ENCODE measurements at places on chromosomes 13 and 19. TPM values are rescaled to one million over a fixed set of nuclear protein-coding genes. Genes with fewer than 3 reads are reported as not detected.

- no peak for DNase-seq
Observed at GRCh38 chr13:51715613-51716012, 88.3 kb downstream of the DHRS12 start.

DNA sequence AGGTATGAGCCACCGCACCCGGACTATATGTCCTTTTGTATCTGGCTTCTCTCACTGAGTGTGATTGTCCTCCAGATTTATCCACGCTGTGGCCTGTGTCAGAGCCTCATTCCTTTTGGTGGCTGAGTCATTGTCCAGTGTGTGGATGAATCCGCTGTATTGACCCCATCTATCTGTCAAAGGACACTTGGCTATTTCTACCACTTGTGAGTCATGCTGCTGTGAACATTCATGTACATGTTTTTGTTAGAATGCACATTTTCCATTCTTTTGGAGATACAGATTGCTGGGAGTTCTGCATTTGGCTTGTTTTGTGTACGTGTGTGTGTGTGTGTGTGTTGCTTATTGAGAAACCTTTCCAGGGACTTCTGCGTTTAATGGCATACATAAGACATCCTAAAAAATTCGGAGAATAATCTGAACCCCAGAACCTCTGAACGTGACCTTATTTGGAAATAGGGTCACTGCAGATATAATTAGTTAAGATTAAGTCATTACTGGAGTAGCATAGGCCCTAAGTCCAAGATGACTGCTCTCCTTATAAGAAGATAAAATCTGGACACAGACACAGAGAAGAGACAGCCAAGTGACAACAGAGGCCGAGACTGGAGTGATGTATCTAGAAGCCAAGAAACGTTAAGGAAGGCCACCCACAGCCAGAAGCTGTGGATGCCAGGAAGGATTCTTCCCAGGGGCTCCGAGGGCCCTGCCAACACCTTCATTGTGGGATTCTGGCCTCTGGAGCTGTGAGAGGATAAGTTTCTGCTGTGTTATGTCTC, 4.9 kb upstream of the GIPC3 start:
- no peak for DNase-seq

DNA sequence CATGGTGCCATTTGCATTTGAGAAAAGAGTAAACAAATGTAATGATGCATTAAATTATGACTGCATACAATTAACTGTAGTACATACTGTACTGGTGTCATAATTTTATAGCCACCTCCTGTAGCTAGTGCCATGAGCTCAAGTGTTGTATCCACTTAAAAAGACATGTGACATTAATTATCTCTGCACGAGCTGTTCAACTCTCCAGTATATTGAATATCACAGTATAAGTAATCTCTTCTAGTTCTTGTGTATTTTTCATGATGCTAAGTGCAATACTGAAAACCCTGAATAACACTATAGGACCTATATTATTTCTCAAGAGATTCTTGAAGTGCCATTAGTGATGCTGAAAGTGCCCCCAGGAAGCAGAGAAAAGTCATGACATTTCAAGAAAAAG, 387.3 kb downstream of the PCDH17 start:
- DNase-seq: no peak

GRCh38 chr19:28618504-28618903, 594.4 kb downstream of the UQCRFS1 start:
- DNase-seq: no peak

- no peak for DNase-seq
Observed at GRCh38 chr19:27691991-27692390, 1521.0 kb downstream of the UQCRFS1 start.

- no peak for DNase-seq
Observed at GRCh38 chr13:112941349-112941748, 27.7 kb upstream of the MCF2L start.

DNA sequence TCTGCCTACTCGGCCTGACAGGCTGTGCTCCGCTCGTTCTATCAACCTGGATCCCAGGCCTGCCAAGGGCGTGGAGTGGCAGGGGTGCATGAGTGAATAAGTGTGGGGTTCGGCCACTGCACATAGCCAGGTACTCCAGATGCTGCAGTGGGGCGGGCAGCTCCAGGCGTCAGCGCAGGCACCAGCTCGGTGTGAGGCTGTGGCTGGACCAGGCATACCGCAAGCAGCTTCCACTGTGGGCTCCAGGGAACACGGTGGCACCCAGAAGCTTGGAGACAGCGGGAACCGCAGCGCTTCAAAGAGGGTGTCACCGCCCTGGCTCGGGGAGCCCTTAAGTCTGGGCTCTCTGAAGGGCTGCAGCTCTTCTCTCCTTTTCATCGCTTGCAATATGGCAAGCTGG, 1630.2 kb downstream of the OLFM4 start:
- DNase-seq: no peak

- no peak for DNase-seq
Observed at GRCh38 chr19:39915848-39916215, 18.6 kb downstream of the FCGBP start.

- DNase-seq: no peak
Observed at GRCh38 chr19:6233056-6233826, 46.5 kb downstream of the MLLT1 start.

- no peak for DNase-seq
Observed at GRCh38 chr19:17402982-17403855, 2.2 kb downstream of the BST2 start.

DNA sequence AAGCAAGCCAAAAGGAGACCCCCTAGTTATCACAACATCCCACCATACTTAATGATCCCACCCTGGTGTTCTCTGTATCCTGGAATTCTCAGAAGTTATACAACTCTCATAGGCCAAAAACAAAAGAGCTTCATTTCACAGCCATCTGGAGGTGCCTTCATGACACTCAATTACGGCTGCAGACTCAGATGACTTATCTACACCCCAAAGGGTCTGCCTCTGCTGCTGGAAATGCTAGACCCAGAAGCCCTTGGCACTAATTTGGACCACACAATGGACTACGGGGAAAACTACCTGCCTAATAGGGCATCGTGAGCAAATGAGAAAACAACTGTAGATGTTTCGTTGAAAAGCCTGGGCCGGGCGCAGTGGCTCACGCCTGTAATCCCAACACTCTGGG, 40.2 kb downstream of the BRD4 start:
- DNase-seq: no peak

DNA sequence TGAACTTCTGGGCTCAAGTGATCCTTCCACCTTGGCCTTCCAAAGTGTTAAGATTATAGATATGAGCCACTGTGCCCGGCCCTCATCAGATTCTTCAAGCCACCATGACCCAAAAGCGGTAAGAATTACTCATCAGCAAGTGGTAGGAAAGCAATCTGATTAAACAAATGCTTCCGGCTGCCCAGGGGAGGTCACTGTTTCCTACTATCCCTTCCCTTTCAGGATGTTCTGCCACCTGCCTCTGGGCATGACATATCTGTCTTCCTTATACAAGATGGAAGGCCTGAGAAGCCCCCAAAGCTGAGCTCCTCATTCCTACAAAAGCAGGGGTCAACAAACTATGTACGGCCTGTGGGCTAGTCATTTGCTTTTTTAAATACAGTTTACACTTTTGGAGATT, 7.0 kb downstream of the ABHD8 start:
- no peak for DNase-seq

GRCh38 chr13:94662274-94662945, 49.9 kb downstream of the SOX21 start:
- DNase-seq: no peak

GRCh38 chr19:13938301-13939064, at the start of gene PODNL1:
Gene PODNL1 (minus strand): TSS chr19:13938417. CDS start chr19:13938181, 236 bp downstream.
- no peak for DNase-seq

DNA sequence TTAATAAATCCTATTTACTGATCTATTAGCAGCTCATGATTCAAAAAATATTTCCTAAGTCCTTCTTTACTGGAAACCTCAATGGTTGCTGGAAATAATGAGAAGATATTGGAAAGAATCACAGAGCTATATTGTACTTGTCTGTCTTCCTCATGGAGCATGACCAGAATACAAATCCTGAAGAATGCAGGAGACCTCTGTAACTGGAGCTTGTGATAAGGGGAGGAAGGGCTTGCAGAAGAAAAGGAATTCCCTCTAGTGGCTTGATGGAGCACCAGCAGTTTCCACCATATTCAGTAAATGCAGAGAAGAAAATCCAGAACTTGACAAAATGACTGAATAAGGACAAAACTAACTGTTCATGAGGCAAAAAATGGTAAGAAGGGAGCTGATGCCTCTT, 1333.1 kb downstream of the EFNB2 start:
- DNase-seq: no peak

DNA sequence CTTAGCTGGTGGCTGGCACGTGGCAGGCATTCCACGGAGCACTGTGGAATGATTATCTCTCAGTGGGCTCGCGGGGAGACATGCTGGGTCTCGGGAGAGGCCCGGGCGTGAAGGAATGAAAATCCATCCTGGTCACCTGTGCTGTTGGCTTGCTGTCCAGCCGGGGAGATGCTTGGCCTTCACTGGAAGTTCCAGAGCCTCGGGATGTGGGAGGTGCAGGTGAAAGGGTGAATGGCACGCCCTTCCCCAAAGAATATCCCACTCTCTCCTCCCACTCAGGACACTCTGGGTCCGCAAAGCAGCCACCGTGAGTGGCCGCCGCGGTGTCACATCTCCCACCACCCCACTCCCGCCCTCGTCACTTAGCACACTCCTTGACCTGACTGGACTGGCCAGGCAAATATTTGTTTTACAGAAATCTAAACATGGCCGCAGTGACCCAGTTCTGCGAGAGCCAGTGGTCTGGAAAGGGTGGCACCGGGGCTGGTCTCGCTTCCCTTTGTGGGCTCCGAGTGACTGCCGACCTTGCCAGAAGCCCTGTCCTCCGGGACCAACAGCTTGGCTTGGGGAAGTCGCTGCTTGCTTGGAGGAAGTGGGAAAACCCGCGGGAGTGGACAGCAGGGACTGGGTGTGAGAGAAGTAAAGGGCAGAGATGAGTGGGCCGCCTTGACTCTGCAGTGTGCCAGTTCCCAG, 8.0 kb downstream of the DPP9 start:
- no peak for DNase-seq

DNA sequence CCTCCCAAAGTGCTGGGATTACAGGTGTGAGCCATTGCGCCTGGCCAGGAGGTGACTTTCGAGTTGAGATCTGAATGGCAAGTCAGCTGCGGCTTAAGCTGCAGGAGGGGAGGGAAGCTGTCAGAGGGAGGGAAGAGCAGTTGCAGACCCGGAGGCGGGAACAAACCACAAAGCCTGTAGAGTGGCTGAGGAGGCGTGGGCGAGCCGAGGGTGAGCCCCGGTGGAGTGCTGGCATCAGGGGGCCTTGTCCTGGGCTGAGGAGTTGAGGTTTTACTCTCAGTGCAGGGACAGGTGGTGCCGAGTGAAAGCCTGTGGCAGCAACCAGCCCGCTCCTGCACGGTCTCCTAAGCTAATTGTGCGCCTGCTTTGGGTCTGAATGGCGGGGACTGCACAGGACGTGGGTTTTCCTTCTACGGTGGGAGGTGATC, 24.2 kb downstream of the PPP1R37 start:
- DNase-seq: no peak

- DNase-seq: no peak
Observed at GRCh38 chr19:51251468-51251820, 564 bp downstream of the SIGLECL1 start.

DNA sequence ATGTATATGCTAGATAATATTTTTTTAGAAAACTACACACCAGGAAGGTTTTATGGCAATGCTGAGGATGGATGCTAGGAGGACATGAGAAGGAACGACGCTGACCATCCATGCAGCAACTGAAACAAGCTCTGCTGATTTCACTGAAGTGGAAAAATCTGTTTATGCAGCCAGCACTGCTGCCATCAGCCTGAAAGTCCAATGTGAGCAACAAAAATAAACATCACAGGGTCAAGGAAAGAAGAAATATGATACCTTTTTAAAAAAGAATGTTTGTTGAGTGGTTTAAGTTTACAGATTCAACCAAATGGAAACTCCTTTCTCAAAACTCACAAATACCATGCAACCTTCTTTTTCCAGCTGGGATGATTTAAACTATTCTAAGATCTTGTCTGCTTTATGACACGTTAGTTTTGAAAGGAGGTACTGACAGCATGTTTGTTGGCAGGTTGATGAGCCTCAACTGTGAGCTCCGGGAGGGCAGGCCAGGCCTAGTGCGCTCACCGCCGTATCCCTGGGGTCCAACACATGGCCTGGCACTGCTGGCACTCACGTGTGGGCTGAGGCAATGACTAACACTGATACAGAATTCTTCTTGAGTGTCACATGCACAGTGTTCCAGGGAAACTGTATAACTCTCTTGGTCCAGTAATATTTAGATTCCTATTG, 46.8 kb downstream of the LATS2 start:
- no peak for DNase-seq

GRCh38 chr13:109790942-109791605, 4.7 kb upstream of the IRS2 start:
- DNase-seq: no peak

GRCh38 chr19:14048443-14049153, 13.3 kb downstream of the PALM3 start:
- DNase-seq: no peak

- no peak for DNase-seq
Observed at GRCh38 chr13:47337781-47338507, 441.1 kb upstream of the HTR2A start.

- no peak for DNase-seq
Observed at GRCh38 chr13:22110368-22110767, 439.5 kb downstream of the FGF9 start.

GRCh38 chr13:44451126-44451525, 77.5 kb downstream of the SERP2 start:
- no peak for DNase-seq

- no peak for DNase-seq
Observed at GRCh38 chr13:61414686-61415057, 977 bp downstream of the PCDH20 start.

GRCh38 chr13:25227690-25228089, 55.6 kb upstream of the AMER2 start:
- no peak for DNase-seq

DNA sequence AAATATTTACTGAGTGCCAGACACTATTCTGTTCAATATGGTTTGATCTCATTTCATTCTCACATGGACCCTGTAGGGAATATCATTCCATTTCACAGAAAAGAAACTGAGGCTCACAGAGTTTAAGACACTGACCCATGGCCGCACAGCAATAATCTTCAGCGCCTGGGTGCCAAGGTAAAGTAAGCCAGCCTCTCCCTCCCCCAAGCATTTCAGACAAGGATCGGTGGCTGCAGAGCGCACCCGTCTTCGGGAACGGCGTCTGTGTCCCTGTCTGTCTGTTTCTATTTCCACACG, 4.3 kb upstream of the PDE4A start:
- no peak for DNase-seq

GRCh38 chr19:31149441-31149941, 199.7 kb downstream of the TSHZ3 start:
- DNase-seq: no peak

GRCh38 chr13:111947876-111948275, 119.1 kb upstream of the SOX1 start:
- no peak for DNase-seq

- no peak for DNase-seq
Observed at GRCh38 chr13:73966331-73966730, 167.9 kb downstream of the KLF12 start.

The ZNF575 gene
- 2.1 TPM for polyA plus RNA-seq

The BRME1 gene
- polyA plus RNA-seq: 6.6 TPM

The CYP2B6 gene
- polyA plus RNA-seq: 1.7 TPM

The RAVER1 gene
- 40.6 TPM for polyA plus RNA-seq

The ZNF177 gene
- 10.6 TPM for polyA plus RNA-seq

The KLF12 gene
- 24.3 TPM for polyA plus RNA-seq

The TEX26 gene
- polyA plus RNA-seq: 1.9 TPM

The DAND5 gene
- polyA plus RNA-seq: 0.14 TPM

The ZNF585A gene
- polyA plus RNA-seq: 15.1 TPM

The SSC5D gene
- polyA plus RNA-seq: 2.9 TPM

The TMEM59L gene
- polyA plus RNA-seq: 3.3 TPM

The ZNF583 gene
- 10.5 TPM for polyA plus RNA-seq

The FFAR2 gene
- polyA plus RNA-seq: 0.30 TPM

The TMPRSS9 gene
- polyA plus RNA-seq: 0.13 TPM

The ZNF460 gene
- 2.6 TPM for polyA plus RNA-seq

The ITGBL1 gene
- polyA plus RNA-seq: 2.8 TPM
